ENCODE measurements at places on chromosomes 3 and 15.

GRCh38 chr3:23330568-23330967 is 127.4 kb downstream of the UBE2E2 start:
- DNase-seq: no peak

DNA sequence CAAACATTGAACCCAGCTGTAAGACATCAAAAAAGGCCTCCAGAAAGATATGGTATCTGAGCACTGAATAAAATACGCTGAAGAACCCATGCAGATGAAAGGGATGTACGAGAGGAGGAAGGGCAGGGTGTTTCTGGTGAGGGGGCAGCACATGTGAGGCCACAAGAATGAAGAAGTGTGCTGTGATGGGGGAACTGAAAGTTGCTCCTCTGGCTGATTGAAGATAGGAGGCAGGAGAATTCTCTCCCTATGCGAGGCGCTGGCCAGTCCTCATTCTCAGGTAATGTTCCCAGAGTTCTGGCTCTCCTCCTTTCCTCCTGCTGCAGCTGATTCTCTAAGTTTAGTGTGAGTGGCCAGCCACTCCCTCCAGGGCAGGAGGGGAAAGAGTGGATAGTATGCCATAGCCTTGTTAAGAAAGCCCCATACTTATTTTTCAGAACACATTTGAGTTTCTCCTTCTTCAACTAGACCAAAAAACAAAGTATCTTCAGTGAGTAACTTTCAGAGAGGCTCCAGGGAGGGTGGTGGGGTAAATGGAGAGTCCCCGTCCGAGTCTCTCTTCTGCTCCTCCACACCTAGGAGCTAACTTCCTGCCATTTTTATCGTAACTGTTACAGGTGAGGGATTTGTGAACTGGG is 26.9 kb upstream of the MYO1E start:
- no peak for DNase-seq

- DNase-seq: no peak
Observed at GRCh38 chr3:188946351-188947240, 225.2 kb upstream of the TPRG1 start.

GRCh38 chr15:57529748-57530147 is 62.0 kb upstream of the MYZAP start:
- DNase-seq: no peak

- DNase-seq: no peak
Observed at GRCh38 chr3:87361956-87362355, 85.6 kb upstream of the POU1F1 start.

DNA sequence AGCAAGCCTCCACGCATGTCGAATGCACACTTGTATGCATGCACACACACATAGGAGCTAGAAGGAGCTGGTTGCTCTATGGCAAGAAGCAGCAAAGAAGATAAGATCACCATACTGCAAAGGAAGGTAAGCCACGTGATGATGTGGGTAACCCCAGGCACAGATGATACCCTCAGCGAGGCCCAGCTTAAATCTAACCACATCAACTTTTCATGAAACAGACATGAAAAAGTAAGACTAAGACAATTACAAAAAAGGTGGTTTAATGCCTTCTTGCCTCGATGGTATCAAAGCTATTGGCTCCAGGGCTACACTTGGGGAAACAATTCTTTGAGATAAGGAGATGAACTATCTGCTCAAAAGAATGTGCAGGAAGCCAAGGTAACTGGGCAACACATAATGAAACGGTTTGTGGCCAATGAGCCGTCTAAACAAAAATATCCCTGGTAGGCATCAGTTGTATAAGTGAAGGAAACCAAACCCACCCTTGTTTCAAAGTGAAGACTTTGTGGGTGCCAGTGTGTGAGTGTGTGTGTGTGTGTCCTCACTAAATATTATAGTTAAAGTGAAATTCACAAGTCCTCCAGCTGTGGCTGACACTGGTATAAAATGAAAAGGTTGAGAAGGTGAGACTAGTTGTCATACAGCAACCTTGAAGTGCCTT is 365.7 kb upstream of the ICE2 start:
- DNase-seq: no peak

DNA sequence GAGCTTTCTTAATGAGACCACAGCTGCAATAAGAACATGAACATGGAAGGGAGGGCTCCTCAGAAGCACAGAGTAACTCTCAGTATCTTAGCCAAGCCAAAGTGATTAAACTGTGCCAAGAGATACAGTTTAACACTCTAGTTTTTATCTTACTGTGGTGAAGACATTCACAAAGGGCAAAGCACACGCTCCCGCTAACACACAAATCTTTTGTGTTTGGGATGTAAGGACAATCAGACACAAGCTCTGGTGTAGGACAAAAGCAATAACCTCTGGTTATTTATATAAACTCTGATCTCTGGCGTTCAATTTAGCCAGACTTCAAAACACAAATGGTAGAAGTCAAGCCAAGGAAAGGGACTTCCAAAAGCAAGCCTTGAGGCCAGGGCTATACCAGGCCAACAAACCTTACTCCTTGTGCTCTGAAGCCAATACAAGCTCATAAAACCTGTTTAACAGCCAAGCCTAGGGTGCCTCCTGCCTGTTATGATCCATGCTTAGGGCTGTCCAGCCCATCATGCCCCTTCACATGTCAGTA is 27.8 kb downstream of the DPH3 start:
- no peak for DNase-seq

DNA sequence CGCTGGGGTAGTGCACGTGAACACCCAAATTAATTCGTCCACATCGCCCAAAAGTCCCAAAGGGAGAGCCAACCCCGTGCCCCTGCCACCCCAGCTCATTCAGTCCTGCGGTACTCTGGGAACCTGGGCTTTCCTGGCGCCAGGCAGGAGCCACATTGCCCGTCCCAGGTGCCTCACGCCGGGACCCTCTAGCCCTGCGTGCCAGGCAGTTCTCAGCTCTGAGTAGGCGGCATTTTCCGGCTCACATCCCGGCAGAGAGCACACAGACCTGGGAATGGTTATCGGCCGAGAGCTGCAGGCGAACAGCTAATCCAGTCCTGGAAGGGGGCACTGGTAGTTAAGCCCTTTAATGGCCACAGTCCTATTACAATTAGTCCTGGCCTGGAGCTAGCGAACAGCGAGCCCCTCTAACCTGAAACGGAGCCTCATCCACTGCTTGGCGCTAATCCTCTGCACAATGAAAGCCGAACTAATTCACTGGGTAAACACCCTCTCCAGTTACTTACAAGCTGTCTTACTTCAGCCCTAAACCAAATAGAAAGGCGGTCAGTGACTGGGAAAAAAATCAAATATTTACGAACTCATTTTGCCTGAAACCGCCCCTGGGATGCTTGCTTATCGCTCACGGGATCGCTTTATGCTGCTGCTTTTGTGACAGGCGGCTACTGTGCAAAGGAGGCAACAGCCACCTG is 254.6 kb upstream of the SOX14 start:
- DNase-seq: no peak

DNA sequence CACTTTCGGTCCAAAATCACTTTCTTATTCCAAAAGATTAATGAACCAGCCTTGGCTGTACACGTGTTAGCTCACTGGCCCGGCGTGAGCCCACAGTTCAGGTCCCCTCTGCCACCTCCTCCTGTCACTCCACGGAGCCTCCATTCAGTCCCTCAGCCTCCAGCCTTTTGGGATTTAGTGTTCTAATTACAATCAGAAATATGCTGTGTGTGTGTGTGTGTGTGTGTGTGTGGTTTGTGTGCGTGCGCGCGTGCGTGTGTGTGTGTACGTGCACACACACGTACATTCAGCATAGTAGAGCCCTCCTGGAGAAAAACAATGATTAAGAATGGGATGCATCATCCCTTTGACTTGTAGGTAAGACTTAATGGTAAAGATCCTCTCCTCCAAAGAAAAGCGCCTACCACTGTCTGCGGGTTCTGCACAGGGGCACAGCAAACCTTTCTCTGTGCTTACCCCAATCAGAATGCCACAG is 801 bp downstream of the CA12 start:
- no peak for DNase-seq

- DNase-seq: no peak
Observed at GRCh38 chr15:91473894-91474545, 374.0 kb downstream of the SV2B start.

GRCh38 chr3:140448001-140448400 is 229.9 kb upstream of the TRIM42 start:
- no peak for DNase-seq

DNA sequence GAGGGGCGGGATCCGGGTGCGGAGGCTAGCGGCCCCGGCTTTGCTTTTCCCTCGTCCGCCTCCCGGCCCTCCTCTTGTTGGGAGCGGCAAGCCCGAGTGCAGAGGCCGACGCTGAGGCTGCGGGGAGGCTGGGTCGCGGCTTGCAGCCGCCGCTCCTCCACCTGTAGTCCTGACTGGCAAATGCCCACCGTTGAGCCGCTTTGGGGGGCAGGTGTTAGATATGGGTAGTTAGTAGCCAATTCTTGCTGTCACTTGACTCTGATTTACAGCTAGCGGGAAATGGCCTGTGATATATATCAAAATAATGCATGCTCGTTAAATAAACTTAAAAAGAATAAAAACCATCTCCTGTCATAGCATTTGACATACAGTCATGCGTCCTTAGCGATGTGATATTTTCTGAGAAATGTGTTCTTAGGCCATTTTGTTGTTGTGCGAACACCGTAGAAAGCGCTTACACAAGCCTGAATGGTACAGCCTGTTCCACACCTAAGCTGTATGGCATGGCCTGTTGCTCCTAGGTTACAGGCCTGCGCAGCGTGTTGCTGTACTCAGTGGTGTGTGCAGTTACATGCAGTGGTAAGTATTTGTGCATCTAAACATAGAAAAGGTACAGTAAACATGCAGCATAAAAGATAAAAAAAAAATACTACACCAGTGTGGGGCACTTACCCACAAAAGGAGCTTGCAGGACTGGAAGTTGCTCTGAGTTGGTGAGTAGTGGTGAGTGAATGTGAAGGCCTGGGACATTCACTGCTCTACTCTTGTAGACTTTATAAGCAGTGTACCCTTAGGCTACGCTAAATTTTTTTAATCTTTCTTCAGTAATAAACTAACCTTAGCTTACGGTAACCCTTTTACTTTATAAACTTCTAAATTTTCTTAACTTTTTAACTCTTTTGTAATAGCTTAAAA is 873 bp downstream of the CAPN7 start:
- no peak for DNase-seq

- no peak for DNase-seq
Observed at GRCh38 chr3:187490366-187490765, 122.2 kb downstream of the RTP4 start.

GRCh38 chr3:132160198-132160597 is 125.4 kb upstream of the CPNE4 start:
- DNase-seq: no peak

- no peak for DNase-seq
Observed at GRCh38 chr15:82999905-83000671, 11.4 kb downstream of the C15orf40 start.

DNA sequence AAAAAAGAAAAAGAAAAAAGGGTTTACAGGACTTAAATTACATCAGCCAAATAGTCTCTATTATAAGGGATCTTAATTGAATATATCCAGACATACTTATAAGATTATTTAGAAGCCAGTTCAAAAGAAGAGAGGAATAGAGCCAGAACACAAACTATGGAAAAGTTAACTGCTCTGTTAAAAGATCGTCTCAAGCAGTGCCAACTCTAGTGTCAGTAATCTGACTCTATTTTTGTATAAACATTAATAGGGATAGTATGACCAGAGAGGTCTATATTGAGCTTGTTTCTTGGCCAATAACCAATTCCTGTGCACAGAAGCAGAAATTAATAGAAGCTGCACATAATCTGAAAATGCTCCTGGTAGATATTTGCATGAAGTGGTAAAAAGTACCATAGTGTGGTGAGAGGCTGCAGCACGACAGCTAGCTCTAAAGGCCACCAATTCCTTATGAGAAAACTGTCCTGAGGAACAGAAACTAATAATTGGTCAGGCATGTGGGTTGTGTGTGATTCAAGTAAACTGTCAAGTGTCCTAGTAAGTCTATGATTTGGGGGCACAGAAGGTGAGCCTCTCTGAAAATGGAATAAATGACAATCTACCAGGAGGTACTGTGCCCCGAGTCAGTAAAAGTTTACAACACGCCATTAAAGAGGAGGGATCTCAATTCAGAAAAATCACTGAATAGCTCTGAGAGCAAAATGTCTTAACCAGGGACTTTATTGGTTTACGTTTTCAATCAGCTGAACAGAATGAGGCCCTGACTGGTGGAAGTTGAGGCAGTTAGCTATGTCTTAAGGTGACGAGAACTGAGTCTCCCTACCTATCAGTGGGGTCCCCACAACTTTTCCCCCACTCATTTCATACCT is 51.5 kb upstream of the NANOGP8 start:
- no peak for DNase-seq

Data from stimulated activated CD8-positive, alpha-beta memory T cell treated with anti-CD3 and anti-CD28 coated beads, Interleukin-2, amount 100 ng/mL, for 1 hour (primary cell).